Mesenteric fat pad (tissue), 1 donor: ENCODE measurements at places on chromosomes 5 and 9. TPM values are rescaled to one million over a fixed set of nuclear protein-coding genes. Genes with fewer than 3 reads are reported as not detected.

LPAR1 gene
- 42.6 TPM for total RNA-seq

GRCh38 chr5:55495216-55495615 lies 39.5 kb downstream of the PLPP1 start:
- no peak for DNase-seq

NIPAL4 gene
- total RNA-seq, result not detected

NFIB gene
- total RNA-seq, result 143 TPM

GRCh38 chr5:61806491-61807020 lies 474.5 kb downstream of the ZSWIM6 start:
- DNase-seq, result no peak

PALM2AKAP2 gene
- 120 TPM for total RNA-seq

- DNase-seq, result no peak
Observed at GRCh38 chr5:142561029-142561428, 124.9 kb downstream of the FGF1 start.

- DNase-seq, result no peak
Observed at GRCh38 chr5:21893161-21893560, 960.0 kb downstream of the CDH12 start.

- DNase-seq, result no peak
Observed at GRCh38 chr9:123003466-123003865, 30.0 kb upstream of the GPR21 start.

DNA sequence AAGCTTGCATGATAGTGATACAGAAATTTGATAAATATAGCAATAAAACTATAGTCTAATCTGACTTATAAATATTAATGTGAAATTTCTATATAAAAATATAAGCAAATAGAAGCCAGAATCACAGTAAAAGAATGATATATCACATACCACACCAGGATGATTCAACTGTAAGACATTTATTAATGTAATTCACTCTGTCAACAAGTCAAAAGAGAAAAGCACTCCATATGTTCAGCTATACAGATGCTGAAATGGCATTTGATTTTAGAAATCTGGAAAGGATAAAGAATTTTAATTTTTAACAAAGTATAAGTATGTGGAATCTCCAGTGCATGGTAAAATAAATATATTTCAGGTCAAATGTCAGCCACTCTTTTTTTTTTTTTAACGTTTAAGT lies 372.4 kb downstream of the KCNN2 start:
- DNase-seq, result no peak
